H1 (cell line): ENCODE measurements at places on chromosomes 11 and 22.

- H3K4me3 ChIP-seq = no peak overlapping the region
- peaks cover 12% of the 10 kb centered on the region; the same call in 1 of the 2 replicates for H3K36me3 ChIP-seq
- no peaks in the 10 kb centered on the region for H3K4me1 ChIP-seq
- H3K27ac ChIP-seq = no peak overlapping the region
- no peak for DNase-seq
Measured at GRCh38 chr22:30016596-30016995, 63.7 kb upstream of the HORMAD2 start.

DNA sequence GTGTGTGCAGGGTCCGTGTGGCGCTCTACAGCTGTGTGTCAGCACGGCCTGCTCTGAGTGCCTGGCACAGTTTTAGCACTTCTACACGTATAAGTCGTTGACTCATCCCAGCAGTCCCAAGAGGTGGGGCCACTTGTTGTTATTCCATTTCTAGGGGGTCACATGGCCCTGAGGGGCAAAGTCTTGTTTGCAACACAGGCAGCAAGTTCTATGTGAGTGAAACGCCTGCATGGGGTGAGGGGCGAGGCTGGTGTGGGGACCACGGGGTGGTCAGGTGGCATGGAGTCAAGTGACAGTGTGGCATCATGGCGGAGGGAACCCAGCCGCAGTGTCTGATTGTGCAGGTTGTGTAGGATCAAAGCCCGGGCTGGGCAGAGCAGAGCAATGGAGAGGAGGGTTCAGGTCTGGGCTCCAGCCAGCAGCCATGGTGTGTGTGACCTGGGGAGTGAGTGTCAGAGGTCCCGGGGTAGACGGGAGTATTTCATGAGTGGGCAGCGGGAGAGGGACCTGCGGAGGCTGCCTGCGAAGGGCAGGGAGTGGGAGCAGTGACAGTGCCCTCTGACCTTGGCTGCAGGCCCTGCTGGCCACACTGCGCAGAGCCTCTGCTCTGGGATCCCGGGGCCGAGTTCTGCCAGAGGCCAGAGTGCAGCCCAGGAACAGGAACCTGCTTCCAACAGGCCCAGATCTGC, 27.9 kb downstream of the SHANK3 start:
- no peaks in the 10 kb centered on the region for H3K36me3 ChIP-seq
- DNase-seq = no peak
- H3K27ac ChIP-seq = no peak overlapping the region
- no peak overlapping the region for H3K4me3 ChIP-seq
- peaks cover 24% of the 10 kb centered on the region for H3K27me3 ChIP-seq

- H3K27me3 ChIP-seq = no peaks in the 10 kb centered on the region
- H3K36me3 ChIP-seq = no peaks in the 10 kb centered on the region
- DNase-seq = no peak
- no peak overlapping the region for H3K4me3 ChIP-seq
Measured at GRCh38 chr11:111086058-111086457, 159.5 kb upstream of the POU2AF2 start.

DNA sequence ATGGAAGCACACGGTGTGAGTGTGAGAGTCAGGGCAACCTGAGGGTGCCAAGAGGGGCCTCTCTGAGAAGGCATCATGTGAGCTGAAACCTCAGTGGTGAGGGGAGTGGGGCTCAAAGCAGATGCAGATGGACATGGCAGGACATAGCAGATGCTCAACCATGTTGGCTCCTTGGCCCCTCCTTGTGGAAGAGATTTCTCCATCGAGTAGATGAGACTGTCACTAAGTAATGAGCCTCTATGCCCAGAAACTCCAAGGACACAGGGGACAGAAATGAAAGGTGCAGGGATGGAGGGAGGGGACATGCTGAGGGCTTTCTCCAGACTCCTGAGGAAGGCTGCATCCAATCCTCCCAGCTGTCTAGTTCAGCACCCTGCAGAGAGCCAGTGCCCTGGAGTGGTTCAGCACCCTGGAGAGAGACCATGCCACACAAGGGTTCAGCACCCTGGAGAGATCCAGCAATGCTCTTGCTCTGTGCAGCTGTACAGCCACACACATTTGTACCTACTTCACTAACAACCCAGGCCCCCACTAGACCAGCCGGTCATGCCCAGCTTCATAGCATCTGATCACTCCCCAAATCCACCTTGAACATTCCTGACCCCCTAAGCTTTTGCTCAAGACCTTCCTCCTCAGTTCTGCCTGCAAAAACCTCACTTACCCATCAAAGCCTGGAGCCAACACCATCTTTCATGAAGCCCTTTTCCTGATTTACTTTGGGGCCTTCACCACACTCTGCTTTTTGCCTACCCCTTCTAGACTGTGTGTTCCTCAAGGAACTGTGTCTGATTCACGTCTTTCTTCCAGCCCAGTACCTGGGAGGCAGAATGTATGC, 252.0 kb downstream of the CTTN start:
- H3K36me3 ChIP-seq = no peaks in the 10 kb centered on the region
- DNase-seq = peak; percentile 90
- peaks cover 31% of the 10 kb centered on the region for H3K4me1 ChIP-seq
- H3K27ac ChIP-seq = no peak overlapping the region
- H3K27me3 ChIP-seq = no peaks in the 10 kb centered on the region

DNA sequence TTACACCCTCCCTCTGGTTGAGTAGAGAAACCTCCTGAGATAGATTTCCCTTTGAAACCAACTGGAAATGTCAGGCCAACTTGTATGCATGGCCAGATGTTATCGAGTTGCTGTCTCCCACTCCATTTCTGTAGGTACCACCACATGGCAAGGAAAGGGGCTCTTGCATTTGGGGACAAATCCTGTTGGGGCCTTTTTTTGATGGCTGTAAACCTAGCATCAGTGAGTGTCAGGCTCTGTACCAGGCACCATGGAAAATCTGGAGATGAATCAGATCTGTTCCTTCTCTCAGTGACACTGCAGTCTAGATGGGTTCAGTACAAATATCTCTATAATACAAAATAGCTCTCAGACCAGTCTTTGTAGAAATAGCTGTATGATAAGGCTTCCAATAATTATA, 58.4 kb downstream of the TRAF6 start:
- H3K4me1 ChIP-seq = peaks cover 14% of the 10 kb centered on the region
- H3K27ac ChIP-seq = no peak overlapping the region
- H3K27me3 ChIP-seq = no peaks in the 10 kb centered on the region
- no peak overlapping the region for H3K4me3 ChIP-seq

GRCh38 chr11:117809236-117810055, 12.4 kb upstream of the DSCAML1 start:
- no peak overlapping the region for H3K4me3 ChIP-seq
- no peaks in the 10 kb centered on the region for H3K36me3 ChIP-seq
- peak; percentile 73 for DNase-seq
- H3K27ac ChIP-seq = no peak overlapping the region
